ENCODE measurements at places on chromosomes 12 and 14.

GRCh38 chr12:2537868-2538541 is 256.8 kb upstream of the FKBP4 start:
- no peak for DNase-seq

GRCh38 chr12:113201187-113202177 is 16.0 kb downstream of the RITA1 start:
- DNase-seq, result no peak

DNA sequence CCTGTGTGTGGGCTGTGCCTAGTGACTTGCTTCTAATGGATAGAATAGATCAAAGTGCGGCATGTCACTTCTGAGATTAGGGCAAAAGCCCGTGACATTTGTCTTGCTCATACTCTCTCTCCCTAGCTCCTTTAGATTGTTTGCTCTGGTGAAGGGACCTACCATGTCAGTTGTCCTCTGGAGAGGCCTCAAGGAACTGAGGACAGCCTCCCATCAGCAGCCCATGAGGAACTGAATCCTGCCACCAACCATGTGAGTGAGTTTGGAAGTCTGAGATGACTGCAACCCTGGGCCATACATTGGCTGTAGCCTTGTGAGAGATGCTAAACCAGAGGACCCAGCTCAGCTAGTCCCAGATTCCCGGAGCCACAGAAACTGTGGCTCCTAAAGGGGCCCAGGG is 101.6 kb upstream of the ESRRB start:
- no peak for DNase-seq

GRCh38 chr14:91893007-91893406 is 25.7 kb upstream of the TC2N start:
- DNase-seq, result no peak

DNA sequence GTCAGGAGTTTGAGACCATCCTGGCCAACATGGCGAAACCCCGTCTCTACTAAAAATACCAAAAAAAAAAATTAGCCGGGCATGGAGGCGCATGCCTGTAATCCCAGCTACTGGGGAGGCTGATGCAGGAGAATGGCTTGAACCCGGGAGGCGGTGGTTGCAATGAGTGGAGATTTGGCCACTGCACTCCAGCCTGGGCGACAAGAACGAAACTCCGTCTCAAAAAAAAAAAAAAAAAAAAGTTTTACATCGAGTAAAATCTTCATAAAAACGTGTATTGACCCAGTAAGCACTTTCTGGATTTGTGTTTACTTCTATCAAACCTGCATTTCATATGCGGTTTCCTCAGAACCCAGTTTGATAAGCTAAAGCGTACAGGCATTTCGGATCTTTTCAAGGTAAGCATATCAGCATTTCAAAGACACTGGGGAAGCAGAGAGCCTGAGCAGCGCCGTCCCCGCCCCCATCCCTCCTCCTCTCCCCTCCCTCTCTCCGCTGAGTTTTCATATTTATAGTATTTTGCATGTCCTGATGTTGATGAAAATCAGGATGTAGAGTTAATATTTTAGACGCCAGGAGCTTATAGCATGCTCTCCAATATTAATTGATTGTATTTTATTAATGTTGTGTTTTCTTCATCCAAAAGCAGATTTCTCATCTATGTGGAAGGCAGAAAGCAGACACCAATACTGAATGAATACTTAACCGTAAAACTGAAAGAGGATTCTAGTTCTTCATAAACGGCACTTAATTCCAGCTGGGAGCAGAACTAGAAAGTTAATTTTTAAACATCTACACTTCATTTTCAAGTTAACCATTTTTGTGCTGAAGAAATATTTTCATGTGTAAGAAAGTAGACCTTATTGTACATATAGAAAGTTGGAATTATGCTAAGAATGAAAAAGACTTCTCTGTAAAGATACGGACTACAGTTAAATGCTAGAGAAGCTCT is 9.2 kb upstream of the HIP1R start:
- DNase-seq, result no peak

GRCh38 chr12:39145175-39145999 is 240.0 kb upstream of the CPNE8 start:
- no peak for DNase-seq

Measured in NCI-H1105 treated with DMSO at 0.1 percent for 48 hours (cell line).